ENCODE measurements at places on chromosomes 6 and 20.
A peak's percentile ranks its signal among the peaks of the same experiment; 100 is the strongest.

DNA sequence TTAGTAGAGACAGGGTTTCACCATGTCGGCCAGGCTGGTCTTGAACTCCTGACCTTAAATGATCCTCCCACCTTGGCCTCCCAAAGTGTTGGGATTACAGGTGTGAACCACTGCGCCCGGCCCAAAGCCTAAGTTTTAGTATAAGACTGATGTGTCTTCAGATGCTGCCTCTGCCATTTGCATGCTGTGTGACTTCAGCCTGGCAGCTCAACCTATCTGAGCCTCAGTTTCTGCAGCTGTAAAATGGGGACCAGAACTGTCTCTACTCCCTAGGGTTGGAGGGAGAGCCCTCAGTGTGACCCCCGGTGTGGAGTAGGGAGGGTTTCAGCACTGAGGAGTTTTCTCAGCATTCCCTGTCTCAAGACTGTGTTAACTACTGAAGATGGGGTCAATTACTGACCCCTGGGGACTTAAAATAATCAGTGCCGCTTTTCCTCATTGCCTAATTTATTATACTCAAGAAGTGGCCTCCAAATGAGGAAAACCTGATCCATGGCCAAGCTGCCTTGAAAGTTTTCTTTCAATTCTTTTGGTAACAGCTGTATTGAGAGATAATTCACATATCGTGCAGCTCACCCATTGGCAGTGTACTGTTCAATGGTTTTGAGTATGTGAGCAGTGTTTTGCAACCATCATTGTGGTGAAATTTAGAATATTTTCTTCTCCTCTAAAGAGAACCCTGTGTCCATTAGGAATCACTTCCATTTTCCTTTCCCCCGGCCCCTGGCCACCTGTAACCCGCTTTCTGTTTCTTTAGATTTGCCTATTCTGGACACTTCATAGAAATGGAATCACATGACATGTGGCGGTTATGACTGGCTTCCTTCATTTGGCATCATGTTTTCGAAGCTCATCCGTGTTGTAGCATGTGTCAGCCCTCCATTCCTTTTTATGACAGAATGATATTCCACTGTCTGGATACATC, 64.8 kb downstream of the PHACTR3 start:
- no peak for DNase-seq

- no peak for DNase-seq
Measured at GRCh38 chr6:79034865-79035264, 43.2 kb downstream of the PHIP start.

- no peak for DNase-seq
Measured at GRCh38 chr6:118320652-118321051, 227.4 kb upstream of the PLN start.

DNA sequence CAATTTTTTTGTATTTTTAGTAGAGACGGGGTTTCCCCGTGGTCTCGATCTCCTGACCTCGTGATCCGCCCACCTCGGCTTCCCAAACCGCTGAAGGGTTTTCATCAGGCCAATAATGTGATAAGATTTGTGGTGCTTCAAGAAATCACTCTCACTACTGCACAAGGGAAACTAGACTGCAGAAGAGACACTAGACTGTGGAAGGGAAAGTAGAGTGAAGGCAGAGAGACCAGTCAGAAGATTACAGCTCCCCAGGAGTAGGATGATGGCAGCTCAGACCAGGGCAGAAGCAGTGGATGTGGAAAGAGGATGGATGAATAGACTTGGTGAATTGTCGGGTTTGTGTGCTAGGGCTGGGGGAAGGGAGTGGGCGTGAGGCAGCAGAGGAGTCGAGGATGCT, 48.0 kb upstream of the GTSF1L start:
- DNase-seq: no peak

- DNase-seq: no peak
Measured at GRCh38 chr6:40419946-40420728, 167.0 kb downstream of the LRFN2 start.

DNA sequence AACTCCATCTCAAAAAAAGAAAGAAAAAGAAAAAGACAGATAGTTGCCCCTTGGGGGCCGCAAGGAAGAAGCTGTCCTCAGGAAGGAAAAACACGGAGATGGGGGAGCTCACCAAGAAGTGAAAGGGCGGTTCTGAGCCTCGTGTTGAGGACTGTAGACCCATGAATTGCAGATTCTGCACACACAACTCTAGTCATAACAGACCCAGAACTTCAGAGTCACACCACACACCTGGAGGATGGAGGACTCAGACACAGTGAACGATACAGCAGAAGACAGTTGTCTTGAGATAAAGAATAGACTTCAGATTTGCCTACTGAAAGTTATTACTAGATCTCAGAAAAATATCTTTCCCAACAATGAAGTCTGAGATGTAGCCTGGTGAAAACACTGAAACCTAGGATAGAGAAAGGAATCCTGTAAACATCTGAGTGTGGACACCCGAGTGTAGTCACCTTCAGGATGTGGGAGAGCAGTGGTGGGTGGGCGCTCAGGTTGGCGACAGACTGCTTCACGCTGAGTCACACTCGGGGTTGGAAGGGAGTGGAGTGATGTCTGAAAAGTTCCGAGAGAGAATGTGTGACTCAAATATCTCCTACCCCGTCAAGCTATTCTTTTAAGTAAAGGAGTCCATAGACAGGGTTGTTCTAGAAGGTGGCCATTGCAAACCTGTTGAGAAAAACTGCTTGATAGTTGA, 88.1 kb downstream of the MAP3K4 start:
- peak; percentile 18 for DNase-seq

DNA sequence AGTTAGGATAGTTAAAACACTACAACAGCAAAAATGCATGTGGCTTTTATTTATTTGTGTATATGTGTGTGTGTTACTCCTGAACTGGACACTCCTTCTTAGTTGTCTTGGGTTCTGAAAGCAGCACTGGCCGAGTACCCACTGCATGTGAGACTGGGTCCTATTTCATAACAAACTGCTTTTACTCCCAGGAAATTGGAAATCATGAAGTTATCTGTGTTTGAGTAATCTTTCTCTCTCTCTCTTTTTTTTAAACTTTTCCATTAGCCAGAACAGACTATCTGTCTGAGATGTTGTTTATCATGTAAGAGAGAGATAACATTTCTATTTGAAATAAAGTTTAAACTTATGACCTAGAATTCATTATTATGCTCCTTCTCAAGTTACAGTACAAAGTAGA, 110.4 kb downstream of the LIN28B start:
- no peak for DNase-seq

DNA sequence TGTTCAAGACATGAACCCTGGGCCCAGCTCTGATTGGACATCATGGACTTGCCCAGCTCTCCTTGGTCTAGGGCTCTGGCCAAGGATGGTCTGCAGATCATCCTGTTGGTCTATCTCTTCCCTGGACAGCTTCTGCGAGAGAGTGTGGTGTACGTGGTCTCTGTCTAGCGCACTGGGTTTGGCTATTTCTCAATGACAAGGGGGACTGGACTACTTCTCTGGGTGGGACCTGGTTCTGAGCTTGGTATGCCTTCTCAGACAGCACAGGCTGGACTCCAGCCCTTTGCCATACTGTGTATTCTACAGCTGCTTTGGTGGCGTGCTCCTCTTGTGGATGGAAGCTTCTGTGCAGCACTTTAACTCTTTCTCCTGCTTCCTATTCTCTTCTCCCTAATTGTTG, 8.5 kb upstream of the RAET1E start:
- no peak for DNase-seq

DNA sequence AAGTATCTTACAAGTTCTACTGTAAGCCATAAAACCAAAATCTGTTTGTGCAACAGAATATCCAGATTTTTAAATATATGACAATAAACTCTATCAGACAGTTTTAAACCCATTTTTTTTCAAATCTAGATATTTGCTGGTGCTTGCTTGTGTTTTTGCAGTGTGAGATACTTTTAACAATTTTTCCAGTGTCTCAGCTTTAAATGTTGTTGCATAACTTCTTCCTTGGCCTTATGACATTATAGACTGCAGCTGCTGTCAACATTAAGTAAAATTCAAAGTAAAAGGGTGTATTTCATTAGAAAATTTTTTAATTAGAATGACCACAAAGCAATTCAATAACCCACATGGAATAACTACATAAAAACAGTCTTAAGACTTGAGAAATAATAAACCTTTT, 139.5 kb downstream of the PTPRK start:
- DNase-seq: no peak

DNA sequence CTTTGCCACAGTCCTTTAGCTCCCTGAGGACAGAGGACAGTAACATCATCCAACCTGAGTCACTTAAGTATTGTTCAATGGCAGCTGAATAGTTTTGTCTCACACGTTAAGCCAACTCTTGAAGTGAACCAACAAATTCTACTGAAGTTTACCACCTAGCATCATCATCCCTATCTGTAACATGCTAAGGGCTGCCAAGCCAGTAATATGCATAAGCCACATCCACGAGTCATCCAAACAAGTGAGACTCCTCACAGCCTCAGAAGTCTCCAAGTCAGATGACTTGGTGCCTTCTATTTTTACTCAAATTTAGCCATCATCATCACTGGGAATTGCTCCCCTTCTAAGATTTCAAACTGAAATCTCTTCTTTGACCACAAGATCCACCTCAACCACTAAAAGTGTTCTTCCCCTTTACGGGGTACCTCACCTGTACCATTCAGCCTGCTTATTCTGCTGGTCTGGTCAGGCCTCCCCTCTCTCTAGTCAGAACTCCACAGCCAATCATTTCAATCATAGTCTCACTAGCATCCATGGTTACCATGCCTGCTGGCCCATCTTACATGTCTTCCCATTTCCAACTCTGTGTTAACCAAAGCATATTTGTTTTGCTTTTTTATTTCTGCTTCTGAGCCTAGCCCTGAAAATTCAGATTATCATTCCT, 73.7 kb downstream of the DTNBP1 start:
- no peak for DNase-seq

GRCh38 chr6:169805242-169805838, 53.9 kb downstream of the ERMARD start:
- DNase-seq: no peak

GRCh38 chr6:22081709-22082108, 215.1 kb downstream of the PRL start:
- no peak for DNase-seq

DNA sequence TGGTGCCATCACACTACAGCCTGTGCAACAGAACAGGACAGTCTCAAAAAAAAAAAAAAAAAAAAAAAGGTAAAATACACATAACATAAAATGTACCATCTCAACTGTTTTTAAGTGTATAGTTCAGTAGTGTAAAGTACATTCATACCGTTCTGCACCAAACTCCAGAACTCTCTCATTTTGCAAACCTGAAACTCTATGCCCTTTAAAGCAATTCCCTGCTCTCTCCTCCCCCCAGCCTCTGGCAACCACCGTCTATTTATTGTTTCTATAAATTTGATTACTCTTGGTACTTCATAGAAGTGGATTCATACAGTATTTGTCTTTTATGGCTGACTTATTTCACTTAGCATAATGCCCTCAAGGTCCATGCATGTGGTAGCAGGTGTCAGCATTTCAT, 12.9 kb downstream of the RIPOR2 start:
- no peak for DNase-seq

- DNase-seq: no peak
Measured at GRCh38 chr6:135012764-135013163, 41.9 kb downstream of the HBS1L start.

- no peak for DNase-seq
Measured at GRCh38 chr6:147595961-147596360, 87.5 kb downstream of the SAMD5 start.

- no peak for DNase-seq
Measured at GRCh38 chr6:116730513-116730912, 35.0 kb downstream of the FAM162B start.

DNA sequence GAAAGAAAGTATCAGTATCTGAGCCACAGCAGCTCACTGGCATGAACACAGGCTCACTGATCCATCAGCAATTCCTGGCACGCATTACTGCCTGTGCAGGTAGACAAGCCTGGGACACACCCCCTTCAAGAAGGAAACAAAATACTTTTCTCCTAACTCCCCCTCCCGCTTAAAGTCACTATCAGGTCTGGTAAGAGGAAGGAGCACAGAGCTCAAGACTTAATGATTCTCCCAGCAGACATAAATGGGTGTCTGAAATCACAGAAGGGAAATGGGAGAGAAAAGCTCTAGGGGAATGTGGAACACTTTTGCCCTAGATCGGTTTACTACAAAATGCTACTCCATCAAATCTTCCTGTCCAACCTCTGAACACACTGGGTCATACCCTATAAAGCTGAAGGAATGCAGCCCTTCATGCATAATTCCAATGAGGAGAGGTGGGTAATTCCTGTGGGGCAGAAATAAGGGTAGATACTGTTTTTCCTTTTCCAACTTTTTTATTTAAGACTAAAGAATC, at the start of gene ADGRF1:
Gene ADGRF1 (minus strand): TSS at position 58 of the 517 bp plus-strand sequence. CDS start 13,271 bp downstream, outside the sequence.
- DNase-seq: no peak

GRCh38 chr6:163099621-163100171, 314.8 kb upstream of the QKI start:
- no peak for DNase-seq

DNA sequence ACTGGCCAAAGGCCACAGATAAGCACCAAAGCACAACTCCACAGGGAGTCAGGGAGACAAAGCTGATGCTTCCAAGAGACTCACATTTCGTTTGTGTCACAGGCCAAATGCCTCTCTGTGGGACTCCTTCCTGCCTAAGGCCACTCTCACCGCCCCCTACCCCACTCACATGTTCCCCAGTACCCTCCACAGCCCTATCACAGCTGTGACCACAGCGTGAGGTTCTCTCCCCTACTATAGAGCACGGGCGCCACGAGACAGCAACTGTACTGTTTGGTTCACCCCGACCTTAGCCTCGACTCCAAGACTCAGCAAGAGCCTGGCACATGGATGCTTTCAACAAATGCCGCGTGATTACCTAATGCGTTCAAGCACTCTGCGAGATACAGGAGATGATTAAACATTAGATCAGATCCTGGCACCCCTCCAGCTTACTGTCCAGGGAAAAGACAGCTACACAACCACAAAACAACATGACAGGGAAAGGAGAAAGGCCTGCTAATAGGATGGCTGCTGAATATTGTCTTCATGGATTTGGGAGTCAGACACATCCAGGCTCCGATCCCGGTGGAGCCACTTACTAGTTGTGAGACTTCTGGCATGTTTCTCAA, 105.5 kb downstream of the AGPAT4 start:
- no peak for DNase-seq

- no peak for DNase-seq
Measured at GRCh38 chr6:45816674-45817297, 198.9 kb downstream of the CLIC5 start.

DNA sequence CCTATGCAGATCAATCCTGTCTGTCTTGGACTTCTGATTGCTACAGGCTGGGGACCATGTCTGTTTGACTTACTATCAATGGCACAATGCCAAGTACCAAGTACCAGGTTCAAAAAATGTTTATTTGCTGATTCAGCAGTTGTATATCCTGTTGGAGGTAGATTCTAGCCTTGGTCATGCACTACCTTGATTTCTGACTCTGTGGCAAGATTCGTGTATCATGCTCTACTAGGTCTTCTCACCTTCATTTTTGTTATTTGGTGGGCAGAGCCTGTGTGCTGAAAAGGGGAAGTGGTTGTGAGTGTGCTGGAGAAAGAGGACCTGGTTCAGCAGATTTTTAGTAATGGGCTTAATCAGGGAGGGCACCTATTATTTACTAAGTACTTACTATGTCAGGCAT, 192.4 kb upstream of the MYLIP start:
- no peak for DNase-seq

- no peak for DNase-seq
Measured at GRCh38 chr20:50980071-50980681, 21.6 kb downstream of the MOCS3 start.
